ENCODE measurements at places on chromosomes 1 and 21.

- DNase-seq = no peak
Observed at GRCh38 chr1:30634507-30634906, 88.9 kb downstream of the MATN1 start.

DNA sequence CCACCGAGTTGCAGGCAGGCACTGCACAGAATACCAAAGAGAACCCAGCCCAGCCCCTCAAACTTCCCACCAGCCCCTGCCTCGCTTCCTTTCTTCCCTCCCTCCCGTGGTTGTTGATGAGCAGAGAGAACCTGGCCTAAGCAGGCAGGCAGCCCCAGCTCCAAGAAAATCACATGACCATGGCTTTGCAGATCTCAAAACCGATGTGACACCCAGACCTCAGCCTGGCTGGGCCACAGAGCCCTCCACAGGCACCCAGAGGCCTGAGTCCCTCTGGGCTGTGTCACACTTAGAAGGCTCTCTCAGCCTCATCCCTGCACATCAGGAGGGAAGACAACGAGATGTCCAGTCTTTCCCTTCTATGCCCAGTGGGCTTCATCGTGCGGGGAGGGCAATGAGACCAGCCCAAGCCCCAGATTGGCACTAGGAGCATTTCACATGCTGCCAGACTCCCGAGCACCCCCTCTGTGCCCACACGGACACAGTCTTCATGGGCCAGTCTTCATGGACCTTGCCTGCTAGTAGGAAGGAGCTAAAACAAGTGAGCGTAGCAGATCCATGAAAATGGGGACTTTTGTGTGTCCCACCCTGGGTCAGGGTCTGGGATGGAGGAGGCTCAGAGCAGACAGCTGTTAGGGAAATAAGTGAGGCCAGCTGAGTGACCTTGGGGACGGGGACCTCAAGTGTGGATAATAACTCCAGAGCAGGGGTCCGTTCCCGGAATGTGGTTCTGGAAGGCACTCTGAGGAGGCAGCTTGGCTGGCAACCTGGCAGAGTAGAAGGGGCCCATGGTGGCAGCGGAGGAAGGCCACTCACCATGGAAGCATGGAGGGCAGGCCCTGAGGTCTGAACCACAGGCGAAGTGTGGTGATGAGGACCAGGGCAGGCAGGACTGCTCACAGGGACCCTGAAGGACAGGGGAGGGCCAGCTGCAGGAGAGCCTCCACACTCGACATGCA lies 204.4 kb upstream of the VAMP3 start:
- DNase-seq = no peak

DNA sequence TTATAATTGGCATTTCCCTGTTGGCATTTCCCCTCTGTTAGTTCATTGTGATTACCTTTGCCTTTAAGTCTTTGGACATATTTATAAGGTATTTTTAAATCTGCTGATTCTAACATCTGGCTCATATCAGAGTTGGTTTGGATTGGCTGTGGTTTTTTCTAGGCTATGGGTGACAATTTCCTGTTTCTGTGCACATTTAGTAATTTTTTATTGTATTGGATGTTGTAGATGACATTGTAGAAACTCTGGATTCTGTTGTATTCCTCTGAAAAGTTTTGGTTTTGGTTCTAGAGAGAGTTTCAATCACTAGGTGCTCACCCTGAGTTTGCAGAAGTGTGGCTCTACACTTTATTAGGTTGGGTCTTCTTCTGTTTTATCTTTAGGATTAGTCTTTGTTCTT lies 110.1 kb upstream of the ARHGEF16 start:
- DNase-seq = no peak

DNA sequence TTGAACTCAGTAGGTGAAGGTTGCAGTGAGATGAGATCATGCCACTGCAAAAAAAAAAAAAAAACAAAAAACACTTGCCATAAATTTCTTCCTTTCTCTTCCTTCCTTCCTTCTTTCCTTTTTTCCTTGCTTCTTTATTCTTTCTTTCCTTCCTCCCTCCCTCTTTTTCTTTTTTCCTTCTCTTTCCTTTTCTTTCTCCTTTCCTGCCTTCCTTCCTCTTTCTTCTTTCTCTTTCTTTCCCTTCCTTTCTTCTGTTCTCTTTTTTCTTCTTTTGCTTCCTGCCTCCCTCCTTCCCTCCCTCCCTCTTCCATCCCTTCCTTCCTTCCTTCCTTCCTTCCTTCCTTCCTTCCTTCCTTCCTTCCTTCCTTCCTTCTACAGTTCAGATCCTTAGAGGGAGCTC lies 71.2 kb downstream of the LYPLAL1 start:
- DNase-seq = no peak

DNA sequence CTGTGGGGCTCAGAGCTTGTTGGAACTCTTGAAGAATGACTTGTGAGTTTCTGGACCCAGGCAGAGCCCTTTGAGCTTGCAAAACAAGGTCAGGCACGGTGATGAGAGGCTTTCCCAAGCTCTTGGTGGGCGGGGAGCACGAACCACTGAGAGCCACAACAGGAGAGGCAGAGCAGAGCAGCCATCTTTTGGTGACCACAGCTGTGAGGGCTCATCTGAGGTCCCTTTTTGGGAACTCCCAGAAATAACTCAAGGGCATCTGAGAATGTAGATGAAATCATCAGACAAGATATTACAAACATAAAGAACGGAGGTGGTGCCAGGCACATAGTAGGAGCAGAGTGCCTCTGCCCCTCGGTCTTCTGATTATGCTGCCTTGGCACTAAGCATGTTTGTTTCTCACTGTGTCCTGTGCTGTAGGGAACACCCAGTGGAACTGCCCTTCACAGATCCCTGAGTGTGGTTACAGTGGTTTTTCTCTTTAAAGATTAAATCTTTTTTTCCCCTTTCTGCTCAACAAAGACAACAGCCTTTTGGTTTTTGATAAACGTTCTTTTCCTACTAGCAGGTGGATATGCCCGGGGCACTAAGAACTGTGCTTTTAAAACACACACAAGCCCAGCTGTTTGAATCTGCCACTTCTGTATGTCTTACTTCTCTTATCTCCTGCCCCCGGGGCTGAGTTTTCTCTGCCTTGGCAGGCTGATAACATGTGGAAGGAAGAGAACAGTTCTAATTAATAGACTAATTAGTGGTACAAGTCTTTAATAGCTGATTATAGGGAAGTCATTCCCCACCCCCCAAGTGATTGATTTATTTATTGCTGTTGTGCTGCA lies 37.7 kb downstream of the CD34 start:
- DNase-seq = no peak

DNA sequence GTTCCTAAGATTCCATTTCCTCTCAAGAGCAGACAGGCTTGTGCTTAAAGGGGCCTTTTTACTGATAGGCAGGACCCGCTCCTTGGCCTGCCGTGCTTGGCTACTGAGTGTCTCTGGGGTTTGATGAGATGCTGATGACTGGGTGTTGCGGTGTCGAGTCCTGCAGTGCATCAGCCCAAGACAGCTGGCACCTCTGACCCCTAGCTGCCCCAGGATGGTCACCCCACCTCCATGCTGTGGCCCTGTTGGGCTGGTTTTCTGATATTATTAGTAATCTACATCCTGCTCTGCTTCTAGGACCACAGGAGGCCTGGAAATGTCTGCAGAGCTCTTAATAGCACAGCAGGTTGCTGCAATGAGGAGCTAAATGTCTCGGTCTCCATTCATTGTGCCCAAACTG lies 28.7 kb downstream of the LRRC71 start:
- no peak for DNase-seq

DNA sequence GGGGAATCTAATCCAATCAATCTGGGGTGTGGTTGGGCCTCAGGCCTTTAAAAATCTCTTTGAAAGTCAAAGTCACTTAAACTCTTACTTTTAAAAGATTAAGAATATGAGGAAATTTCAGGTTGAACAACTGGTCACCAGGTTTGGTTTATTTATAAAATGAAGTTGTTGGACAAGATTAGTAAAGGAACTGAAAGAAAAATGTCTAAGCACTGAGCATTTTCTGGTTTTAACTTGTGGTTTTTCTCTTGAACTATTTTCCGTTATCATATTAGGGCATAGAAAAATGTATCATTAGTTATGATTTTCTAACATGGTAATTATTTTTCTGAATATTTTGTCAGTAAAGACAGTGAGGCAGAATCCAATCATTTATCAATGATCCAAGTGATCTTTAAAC lies 49.6 kb downstream of the RGS2 start:
- no peak for DNase-seq
